NCI-H2081 treated with DMSO at 0.1 percent for 48 hours (cell line): ENCODE measurements at places on chromosomes 7 and 10.

DNA sequence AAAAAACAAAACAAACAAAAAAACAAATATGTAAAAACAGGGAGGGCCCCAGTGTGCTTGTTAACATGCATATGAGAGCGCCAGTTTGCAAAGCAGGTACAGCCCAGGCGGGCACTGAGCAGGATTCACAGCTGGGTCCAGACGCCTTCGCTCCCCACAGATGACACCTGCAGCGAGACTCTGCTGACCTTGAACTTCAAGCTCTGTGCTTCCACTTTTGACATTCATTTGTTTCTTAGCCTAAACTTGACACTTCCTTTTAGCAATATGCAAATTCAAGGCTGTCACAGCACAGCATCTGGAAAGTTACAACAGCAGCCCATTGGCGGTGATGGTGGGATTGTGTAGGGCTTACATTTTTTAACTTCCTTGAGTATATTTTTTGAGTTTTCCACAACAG lies 88.8 kb upstream of the TNS3 start:
- no peak for DNase-seq

GRCh38 chr10:68156373-68157185 lies 47.3 kb downstream of the MYPN start:
- DNase-seq, result no peak

DNA sequence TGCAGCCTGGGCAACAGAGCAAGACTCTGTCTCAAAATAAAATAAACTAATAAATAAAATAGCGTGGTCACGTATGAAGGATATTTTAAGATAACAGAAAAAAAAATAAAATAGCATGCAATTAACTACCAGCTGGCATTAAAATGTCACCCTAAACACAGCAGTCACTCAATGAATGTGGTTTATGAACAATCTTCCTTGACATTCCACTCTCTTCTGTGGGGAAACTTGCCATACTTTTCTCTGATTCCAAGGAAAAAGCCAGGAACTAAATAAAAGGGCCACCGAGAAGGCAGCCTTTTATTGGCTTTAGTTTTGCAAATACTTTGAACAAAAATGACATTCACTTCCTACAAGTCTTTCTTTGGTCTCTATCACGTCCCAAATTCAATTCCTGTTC lies 266.6 kb downstream of the PARD3 start:
- DNase-seq, result no peak

DNA sequence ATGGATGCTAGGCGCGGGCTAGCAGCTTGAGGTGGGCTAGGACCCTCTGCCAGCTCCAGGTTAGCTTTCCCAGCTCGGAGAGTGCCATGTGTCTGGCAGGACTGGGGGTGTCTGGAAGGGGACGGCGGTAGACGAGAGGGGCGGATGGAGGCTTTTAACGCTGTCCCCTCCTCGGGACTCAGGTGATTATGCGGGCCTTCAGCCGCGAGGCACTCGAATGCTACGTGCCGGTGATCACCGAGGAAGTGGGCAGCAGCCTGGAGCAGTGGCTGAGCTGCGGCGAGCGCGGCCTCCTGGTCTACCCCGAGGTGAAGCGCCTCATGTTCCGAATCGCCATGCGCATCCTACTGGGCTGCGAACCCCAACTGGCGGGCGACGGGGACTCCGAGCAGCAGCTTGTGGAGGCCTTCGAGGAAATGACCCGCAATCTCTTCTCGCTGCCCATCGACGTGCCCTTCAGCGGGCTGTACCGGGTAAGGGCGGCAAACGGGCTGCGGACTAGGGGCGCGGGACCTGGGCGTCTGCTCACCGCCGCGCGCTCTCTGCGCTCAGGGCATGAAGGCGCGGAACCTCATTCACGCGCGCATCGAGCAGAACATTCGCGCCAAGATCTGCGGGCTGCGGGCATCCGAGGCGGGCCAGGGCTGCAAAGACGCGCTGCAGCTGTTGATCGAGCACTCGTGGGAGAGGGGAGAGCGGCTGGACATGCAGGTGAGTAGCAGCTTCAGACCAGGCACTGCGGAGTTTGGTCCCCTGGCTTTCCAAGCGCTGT lies 1.1 kb downstream of the CYP26A1 start:
- DNase-seq, result no peak

DNA sequence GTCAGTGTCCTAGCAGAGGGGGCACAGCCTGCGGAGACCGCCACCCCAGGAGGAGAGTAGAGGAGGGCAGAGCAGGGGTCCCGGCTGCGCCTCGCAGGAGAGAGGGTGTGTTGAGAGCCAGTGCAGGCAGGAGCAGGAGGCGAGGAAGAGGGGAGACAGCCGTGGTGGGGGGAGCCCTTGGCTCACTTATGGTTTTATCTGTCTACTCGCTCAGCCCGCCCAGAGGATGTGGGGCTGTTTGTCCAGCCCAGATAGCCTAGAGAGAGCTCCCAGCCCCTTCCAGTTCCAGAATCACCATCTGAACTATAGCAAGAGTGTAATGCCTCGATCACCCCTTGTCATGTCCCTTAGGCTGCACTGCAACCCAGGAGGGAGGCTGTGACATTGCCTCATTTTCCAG lies 26.6 kb downstream of the SLC29A3 start:
- DNase-seq, result no peak

DNA sequence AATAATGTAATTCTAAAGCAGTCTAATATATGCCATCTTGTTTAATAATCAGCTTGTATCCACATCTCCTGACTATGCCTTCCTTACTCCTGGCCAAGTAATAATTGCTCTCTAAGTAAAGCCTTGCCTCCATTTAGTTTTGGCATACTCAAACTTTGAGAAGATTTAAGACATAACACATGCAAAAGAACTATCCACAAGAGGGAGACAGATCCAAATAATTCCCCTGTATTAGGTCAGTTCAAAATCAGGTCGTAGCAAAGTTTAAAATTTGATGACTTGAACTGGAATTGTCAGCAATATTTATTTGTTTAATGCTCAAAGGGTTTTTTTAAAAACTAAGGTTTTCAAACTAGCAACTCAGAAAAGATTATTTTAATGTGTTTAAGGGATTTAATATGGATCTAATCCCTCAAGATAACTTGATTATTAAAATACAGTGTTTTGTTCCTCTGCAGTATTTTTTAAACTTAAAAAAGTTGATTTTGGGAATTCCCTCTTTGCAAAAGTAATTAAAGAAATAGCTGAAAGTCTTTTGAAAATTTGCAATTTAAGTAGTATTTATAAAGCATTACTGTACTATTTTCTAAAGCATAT lies 95.3 kb downstream of the HDAC9 start:
- DNase-seq, result no peak

GRCh38 chr10:85902051-85902450 lies 464.5 kb downstream of the GRID1 start:
- DNase-seq, result no peak

DNA sequence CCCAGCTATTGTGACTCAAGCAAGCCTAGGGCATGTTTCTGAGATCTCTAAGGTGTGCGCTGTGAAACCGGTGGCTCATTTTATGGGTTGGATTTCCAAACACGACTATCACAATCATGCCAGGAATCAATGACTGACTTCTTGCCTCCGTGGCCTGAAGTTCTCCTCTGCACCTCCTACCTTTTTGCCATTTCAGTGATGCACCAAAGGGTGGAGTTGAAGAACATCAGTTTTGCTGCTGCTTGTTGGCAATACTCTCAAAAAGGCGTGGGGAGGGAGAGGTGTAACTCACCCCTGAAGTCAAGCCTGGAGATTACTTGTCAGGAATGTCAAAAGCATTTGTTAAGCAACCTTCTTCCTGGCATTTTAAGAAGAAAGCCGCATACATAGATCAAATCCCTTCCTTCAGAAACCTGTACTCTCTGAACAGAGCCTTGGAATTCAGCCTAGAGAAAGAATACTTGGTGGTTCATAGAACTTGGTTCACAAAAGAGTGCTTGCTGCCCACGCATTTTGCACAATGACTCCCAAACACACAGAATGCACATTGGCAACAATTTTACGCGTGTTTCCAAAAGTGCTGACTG lies 41.0 kb downstream of the KIAA1217 start:
- DNase-seq, result no peak

DNA sequence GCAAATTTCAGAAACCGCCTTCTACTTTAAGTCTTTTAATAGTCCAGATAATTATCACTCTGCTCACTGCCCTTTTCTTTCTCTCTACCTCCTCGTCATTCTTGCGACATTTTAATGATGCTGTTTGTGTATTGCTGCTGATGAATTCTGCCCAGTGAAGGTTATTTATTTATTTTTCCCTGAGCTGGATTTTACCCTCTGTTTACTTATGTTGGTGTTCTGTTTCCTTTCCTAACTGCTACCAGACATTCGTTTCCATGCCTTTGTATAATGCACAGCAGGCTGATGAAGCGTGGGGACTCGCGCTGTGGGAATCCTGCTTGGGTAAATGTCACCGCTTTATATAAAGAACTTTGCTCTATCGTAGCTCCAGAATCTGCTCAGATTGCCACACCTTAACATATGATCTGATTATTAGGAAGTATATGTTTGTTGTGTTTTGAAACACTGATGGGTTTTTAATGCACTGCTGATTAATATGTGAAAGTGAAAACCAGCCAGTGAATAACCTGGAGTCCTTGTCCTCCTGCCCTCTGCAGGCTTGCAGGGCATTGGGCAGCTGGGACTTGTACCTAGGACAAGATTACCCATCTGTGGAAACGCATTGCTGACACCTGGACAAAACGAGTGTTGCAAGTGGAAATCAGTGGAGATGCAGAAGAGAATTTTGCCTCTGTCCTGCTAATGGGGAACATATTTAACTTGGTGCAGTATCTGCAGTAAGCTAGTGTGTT lies 291.5 kb downstream of the SDK1 start:
- peak; percentile 78 for DNase-seq

DNA sequence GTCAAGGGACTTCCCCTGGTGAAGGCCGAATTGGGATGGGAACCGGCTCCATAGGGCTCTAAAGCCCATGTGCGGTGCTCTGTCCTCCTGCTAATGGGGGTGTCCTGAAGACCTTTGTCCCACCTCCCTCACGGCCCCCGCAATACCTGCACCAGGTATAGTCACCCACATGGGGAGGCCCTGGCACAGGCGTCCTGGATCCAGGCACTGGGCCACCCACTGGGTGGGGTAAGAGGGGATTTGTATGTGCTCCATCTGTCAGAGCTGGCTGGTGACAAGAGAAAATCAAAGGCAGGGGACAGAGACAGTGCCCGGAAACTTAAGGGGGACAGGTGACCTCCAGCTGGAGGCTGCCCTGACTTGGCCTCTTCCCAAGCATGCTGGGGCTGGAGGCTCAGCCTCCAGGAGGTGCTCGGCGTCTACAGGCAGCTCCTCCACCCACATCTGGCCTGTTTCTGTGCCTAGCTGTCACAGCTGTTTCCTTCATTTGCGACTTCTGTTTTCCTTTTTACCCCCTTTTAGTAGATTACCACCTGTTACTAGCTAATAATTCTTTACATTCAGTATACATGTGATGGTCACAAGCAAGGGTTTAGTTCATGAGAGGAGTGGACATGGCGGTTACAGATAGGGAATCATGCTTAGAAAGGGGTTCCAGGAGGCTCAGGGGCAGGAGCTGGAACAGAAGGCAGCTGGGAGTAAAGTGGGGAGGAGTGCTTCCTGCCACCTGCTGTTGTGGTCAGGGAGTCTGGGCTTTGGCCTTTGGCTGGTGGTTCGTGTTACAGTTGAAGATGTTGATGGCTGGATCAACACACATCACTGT lies 2.3 kb upstream of the CUZD1 start:
- DNase-seq, result no peak
